GM19239 (cell line): ENCODE measurements at places on chromosomes 1 and 21.

DNA sequence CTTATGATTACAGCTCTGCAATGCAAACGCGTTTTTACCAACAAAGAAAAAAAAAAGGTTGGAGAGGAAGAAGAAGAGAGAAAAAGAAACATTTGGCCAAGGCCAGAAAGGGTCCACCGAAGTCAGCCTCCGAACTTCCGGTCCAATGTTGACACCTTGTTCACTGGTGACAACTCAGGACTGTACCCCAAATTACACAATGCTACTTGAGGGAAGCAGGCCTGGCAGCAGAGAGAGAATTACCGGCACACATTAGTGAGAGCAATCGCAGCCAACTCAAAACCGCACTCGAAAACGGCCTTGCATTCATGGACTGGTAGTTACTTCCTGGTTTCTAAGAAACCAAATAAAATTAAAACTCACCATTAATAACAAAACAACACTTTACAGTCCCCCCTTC, 652.5 kb downstream of the KIF26B start:
- peak; percentile 44 for DNase-seq

DNA sequence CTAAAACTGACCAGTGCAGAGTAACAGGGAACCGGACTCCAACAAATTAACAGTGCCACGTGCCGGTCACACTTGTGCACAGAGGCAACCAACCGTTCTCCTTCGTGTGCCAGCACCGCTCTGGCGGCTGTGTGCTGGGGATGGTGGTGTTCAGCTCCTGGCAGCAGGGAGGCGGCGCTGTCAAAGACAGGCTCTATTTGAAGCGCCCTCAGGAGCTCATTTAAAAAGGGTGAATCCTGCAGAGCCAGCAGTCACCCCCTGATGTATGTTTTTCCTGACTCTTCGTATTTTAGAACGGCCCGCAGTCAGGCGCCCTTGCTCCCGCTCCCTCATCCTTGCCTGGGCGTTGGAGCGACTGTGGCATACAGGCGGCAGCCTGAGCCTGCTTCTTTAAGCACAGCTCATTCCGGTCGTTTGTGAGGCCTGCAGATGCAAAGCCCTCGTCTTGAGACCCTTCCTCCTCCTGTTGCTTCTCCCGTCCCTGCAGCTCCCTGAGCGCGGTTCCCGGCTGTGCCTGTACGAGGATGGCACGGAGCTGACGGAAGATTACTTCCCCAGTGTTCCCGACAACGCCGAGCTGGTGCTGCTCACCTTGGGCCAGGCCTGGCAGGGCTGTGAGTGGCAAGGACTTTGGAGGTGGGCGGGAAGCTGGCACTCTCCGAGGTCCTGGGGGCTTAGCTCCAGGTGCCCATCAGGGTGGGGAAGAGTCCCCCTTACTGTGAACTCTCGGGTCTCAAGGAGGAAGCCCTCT, 1.1 kb downstream of the DFFB start:
- no peak for DNase-seq

GRCh38 chr1:87155170-87155569, 173.5 kb upstream of the LMO4 start:
- DNase-seq = no peak

DNA sequence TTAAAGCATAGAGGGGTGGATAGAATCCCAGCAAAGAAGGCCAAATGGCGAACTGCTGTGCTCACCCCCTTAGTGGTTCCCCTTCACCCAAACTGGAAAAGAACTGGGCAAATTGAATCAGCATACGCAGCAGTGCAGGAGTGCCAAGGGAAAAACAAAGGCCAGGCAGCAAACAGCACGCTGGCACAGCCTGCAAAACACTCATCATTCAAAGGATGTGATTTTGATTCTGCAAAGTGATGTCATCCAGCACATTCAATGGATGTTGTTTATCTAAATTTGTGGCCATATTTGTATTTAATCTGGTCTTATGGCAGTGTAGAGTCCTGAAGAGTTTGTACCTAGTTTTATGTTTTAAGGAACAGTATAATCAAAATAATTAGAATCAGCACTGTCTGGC, 71.8 kb upstream of the ECE1 start:
- no peak for DNase-seq

- no peak for DNase-seq
Observed at GRCh38 chr21:28771790-28772501, 220.7 kb downstream of the LTN1 start.

- DNase-seq = no peak
Observed at GRCh38 chr1:165539908-165540307, 3.9 kb upstream of the LRRC52 start.

- no peak for DNase-seq
Observed at GRCh38 chr1:29683472-29683871, 447.1 kb downstream of the PTPRU start.

DNA sequence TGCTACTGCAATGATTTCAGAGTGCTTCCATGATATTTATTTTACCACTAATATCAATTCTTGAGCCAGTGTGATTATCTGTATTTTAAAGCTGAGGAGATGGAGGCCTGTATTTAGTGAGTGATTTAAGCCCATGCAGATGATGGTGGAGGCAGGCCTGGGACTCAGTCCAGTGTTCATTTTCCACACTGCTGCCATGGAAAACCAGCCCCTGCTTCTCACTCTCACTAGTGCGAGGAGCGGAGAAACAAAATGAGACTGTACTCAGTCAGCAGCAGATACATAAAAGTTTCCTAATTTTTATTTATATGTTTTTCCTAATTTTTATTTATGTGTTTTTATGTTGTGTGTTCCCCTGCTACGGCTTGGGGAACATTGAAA, 32.8 kb downstream of the LRRC8B start:
- no peak for DNase-seq

DNA sequence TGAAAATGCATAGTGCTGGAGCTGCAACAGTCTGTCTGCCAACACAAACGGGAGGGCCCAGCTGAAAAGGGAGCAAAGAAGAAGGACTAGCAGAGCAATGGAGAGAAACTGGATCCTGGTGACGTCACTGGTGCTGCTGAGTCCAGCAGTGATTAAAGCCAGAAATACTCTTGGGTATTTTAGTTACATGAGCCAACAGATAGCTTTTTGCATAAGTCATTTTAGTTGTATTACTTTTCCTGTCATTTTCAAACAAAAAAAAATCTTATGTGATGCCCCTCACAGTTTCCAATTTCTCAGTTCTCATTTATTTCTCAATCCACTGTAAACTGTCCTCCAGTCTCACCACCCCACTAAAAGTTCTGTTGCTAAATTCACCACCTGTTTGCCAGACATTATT, 38.7 kb upstream of the NEK7 start:
- no peak for DNase-seq
